NCI-H2171 (cell line): ENCODE measurements at places on chromosomes 16 and 17.

DNA sequence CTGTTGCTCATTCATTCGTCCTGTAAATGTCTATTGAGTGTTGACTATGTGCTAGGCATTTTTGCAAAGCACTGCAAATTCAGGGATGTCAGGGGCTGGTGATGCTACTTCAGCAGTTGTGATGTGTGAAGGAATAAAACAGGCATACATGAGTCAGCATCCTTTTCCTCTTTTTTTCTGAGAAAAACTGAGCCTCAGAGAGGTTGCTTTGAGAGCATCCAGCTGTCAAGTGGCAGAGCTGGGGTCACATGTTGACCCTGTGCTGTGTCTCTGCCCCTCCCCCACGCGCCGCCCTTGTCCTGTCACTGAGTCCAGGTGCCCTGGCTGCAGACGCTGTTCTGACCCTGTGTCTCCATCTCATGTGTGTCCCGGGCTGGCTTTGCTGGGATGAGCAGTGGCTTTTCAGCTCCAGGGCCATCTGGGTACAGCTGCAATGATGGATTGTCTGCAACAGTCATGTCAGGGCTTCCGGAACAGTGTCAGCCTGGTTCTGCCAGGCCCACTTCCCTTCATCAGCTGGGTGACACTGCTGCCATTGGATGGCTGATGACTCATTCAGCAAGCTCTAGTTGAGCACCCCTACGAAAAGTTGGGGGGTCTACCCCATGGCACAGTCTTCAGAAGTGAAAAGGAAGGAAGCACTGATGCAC is 14.9 kb downstream of the SEC14L5 start:
- no peak for DNase-seq

- DNase-seq: no peak
Observed at GRCh38 chr17:19262650-19263631, 25.8 kb downstream of the EPN2 start.

- DNase-seq: peak; percentile 81
Observed at GRCh38 chr17:34645594-34645993, 66.2 kb downstream of the TMEM132E start.

- no peak for DNase-seq
Observed at GRCh38 chr16:635573-636205, 416 bp downstream of the METTL26 start.

- DNase-seq: no peak
Observed at GRCh38 chr16:27335349-27336053, 21.7 kb downstream of the IL4R start.

- no peak for DNase-seq
Observed at GRCh38 chr16:86462334-86463084, 47.8 kb upstream of the FOXF1 start.

- no peak for DNase-seq
Observed at GRCh38 chr17:10789694-10790271, 14.1 kb downstream of the TMEM238L start.

DNA sequence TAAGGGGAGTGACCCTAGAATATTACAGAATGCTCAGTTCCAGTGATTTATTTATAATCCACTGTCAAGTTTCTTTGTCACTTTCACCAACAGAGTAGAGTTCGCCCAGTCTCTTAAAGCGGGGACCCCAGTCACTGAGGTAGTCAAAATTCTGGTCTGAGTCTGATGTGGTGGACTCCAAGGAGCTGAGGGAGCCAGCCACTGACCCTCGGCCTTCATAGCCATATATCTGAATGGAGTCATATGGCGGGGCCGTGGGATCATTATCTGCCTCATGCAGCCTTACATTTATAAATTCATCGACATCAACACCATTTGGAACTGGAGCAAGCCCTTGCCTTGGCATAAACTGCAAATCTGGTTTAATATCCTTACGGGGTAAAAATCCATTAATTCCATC is 382.7 kb downstream of the CDH8 start:
- DNase-seq: no peak

GRCh38 chr17:1039511-1040215 is 42.7 kb downstream of the TIMM22 start:
- DNase-seq: no peak

DNA sequence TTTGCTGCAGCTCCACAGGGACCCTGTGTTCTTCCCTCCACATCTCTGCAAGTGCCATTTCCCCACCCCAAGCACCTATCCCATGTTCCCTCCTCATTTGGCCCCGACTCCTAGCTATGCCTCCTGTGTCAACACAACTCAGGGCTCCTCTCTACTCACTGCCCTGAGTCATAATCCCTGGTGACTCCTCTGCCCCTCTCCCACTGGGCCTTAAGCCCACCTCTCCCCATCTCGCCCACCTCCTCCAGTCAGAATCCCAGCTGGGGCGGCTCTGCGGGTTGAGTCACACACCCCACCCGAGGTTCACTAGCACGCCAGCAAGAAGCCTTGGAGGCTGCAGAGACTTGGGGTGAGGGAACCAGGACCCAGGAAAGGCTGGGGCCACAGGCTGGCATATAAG is 346.2 kb downstream of the FOXL1 start:
- no peak for DNase-seq

- peak; percentile 65 for DNase-seq
Observed at GRCh38 chr17:72173499-72174116, 52.8 kb downstream of the SOX9 start.

- DNase-seq: no peak
Observed at GRCh38 chr17:39173080-39173479, 7.1 kb upstream of the ARL5C start.

- no peak for DNase-seq
Observed at GRCh38 chr16:28001642-28002041, 61.9 kb downstream of the GSG1L start.

DNA sequence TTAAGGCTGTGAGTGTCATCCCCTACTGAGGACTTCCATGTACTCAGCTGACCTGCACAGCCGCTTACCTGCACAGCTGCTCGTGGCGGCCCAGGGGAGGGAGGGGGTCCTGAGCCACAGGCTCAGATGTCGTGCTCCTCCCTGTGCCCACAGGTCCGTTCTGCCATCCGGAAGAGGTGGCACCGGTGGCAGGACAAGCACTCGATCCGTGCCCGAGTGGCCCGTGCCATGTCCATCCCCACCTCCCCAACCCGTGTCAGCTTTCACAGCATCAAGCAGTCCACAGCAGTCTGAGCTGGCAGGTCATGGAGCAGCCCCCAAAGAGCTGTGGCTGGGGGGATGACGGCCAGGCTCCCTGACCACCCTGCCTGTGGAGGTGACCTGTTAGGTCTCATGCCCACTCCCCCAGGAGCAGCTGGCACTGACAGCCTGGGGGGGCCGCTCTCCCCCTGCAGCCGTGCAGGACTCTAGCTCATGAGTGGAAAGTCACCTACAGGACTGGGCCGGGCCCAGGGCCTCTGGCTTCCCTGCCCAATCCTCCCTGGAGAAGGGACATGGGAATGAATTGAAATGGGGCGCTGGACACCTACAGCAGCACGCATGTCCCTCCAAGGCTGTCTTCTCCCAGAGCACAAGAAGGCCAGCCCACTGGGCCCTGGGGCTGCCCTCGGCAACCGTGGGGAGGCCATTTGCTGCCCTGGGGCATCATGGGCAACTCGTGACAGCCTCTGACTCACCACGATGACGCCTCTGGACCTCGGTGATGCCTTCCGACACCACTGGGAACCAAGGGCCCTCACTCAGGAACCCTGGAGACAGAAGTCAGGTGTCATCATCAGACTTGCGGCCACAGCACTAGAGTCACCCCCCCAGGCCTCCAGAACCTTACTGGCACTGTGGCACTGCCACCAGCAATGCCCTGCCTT is 9.9 kb upstream of the SPPL2C start:
- DNase-seq: no peak

GRCh38 chr17:58231641-58232040 is 6.7 kb upstream of the LPO start:
- no peak for DNase-seq

DNA sequence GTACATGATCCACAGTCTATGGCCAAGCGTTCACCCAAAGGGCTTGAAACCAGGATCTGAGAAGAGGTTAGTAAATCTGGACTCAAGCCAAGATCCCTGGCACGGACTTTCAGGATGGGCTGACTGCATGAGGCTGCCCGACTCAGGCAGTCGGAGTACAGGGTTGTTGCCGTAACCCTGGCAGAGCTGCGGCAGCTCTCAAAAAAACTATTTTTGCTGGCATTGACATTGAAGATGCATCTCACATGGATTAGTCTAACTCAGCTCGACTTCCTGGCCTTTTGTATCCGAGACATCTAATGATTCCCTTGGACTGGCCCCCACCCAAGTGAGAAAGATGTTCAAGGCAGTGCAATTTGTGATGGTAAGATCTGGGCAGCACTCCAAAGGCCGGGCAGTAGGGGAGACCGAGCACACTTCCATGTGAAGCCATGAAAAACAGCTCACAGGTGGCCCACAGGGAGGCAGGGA is 6.2 kb downstream of the SLC47A1 start:
- no peak for DNase-seq

DNA sequence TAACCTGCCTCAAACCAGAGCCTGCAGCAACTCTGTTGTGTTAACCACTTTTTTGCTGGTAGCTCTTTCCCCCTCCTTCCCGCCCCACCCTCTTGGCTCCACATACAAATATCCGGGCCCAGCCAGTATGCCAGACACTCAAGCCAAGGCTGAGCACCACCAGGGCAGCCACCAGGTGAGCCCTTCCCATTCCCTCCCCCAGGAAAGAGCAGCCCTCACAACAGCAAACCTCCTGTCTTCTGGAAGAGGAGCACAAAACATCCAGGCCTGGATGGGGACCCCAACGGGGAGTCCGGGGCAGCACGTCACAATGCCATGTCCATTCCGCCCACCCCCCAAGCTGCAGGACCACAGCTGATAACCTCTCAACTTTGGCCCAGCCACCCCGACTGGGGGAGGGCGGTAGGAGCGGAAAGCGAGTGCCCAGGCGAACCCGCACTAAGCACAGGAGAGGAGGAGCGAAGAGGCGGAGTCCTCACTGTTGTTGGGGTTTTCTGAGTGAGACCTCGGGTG is 757 bp downstream of the ORMDL3 start:
- no peak for DNase-seq

DNA sequence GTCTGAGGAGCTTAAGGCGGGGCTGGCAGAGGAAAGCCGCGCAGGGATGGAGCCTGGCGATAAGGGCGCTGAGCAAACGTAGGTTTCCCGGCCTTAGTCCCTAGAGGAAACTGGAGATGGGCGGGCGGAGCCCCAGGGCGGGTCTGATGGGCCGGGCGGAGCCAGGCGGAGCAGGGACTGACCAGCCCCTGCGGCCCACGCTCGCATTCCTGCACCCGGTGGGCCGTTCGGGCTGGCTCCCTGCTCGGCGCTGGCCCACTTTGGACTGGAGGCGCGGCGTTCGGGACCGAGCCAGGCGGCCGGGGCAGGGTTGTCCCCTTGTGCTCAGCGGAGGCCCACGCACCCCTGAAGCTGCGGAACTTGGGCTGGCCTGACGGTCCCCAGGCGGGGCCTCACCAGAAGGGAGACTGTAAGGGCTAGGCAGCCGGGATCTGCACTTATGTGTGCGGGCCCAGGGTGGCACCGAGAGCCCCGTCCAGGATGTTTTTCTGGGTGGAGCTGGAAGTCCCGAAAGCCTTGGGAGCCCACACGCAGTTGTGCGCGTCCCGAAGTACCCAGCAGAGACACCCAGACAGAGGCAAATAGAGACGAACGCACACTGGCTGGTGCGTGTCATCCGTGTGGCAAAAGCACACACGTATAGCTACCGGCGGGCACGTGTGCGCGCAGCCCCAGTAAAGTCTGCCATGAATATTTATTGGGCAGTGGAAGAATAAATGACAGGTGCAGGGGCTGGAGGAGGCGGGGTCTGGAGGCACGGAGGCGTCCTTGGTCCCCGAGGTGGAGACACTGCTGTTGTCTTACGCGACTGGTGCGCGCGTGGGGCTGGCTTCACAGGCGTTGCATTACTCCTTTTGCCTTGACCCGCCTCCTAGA is 1.4 kb downstream of the PYDC1 start:
- no peak for DNase-seq

DNA sequence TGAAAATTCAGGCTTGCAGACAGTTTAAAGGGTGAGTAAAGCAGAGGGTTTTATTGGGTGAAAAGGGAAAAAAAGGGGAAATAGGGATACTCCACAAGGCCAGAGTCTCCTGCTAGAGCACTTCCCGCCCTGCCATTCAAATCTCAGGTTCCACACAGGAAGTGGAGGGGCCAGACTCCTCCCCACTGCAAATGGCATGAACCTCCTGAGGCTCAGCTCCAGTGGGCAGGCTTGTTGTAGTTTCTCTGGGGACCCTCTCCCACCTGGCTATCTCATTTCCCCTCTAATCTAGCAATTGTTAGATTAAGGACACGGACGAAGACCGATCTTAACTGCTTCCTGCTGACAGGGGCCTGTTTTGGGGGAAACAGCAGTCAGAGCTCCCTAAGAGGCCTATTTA is 43.4 kb downstream of the TAOK1 start:
- DNase-seq: no peak

- no peak for DNase-seq
Observed at GRCh38 chr17:17904166-17905035, 67.6 kb upstream of the SREBF1 start.

DNA sequence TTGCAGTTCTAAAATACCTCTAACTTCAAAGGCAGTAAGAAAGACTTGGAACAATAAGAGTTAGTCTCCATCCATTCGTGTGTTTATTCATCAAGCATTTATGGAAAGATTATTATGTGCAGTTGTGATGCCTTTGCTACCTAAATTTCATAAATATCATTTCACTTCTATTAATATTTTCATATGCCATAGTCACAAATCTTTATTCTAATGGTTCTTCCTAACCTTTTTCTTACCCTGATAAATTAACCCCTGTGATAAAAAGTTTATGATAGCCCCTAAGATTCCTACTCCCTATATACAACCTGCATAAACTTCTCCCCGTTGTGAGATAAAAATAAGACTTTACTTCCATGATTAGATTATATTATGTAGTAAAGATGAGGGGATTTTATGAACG is 94.9 kb downstream of the BRIP1 start:
- DNase-seq: no peak

GRCh38 chr17:2921443-2921842 is 125.2 kb downstream of the RAP1GAP2 start:
- no peak for DNase-seq

- no peak for DNase-seq
Observed at GRCh38 chr17:38439436-38439835, 11.2 kb downstream of the ARHGAP23 start.

DNA sequence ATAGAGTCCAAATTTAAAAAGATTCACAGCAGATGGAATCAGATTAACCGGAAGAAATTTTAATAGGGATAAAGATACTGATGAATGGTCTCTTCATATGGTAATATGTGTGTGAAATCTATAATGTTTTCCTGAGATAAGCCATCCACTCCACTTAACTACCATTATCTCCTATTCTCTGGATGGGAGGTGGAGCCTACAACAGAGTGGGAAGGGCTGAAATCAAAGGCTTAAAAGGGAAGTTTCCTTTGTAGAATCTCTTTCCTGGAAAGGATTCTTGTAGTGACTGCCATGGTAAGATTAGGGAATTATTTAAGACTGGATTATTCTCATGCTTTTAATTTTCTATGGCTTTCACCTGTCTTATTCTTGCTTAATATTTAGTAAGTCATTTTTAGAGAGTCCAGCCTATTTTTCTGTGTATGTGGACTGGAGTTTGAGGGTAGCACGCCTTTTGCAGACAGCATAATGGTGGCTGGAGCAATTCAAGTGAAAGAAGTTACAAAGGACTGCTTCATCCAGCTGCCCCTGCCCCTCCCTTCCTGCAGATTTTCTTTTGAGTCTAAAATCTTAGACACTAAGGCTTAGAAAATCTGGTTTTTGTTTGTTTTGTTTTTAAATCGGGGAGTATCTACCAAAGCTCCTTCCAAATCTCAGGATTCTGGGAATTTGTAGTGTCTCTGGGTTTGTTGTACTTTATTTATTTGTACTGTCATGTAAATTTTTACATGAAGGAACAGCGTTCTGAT is 26.5 kb downstream of the KAT7 start:
- DNase-seq: no peak
